Stimulated activated CD4-positive, alpha-beta T cell treated with anti-CD3 and anti-CD28 coated beads, Interleukin-1b, Interleukin-23, amount 100 ng/mL, for 4 hours (primary cell): ENCODE measurements at places on chromosomes 12 and 14.
A peak's percentile ranks its signal among the peaks of the same experiment; 100 is the strongest.

GRCh38 chr12:131688131-131688844, 22.6 kb upstream of the SFSWAP start:
- DNase-seq: no peak

DNA sequence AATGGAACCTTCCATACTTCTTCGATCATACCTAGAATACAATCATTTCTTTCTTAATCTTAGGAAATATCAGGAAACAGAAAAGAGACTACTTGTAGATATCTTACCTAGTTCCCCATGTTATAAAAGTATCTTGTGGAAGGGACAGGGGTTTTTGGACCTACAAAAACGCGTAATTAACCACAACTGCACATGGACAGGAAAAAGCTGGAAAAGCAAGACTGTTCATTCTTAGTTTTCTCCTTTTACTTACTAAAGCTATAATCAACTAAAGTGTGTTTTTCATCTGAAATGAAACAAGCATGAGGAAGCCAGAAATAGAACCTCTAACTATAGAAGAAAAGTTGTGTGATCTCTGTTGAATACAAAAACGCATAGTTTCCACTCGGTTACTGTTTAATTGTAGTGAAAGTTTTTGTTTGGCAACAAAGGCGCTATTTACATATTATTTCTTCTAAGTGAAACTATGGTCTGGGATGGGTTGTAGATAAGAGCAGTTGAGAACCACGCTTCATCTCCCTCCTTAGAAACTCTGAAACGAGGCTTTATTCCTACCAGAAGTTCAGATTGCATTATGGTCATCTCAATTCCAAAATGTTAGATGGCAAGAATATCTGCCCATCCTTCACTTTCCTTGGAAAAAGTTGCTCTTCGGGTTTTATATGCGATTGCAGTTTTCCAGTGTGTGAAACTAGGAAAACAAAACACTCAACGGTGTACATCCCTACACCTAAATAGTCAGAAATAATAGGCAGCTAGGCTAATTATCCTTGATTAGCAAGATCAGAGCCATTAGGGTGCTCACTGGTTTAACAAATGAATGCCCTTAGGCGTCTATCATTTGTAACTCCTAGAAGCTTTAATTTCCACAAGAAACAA, 1.1 kb downstream of the BCAT1 start:
- DNase-seq: no peak

GRCh38 chr12:131027876-131028586, 74.3 kb downstream of the ADGRD1 start:
- no peak for DNase-seq

DNA sequence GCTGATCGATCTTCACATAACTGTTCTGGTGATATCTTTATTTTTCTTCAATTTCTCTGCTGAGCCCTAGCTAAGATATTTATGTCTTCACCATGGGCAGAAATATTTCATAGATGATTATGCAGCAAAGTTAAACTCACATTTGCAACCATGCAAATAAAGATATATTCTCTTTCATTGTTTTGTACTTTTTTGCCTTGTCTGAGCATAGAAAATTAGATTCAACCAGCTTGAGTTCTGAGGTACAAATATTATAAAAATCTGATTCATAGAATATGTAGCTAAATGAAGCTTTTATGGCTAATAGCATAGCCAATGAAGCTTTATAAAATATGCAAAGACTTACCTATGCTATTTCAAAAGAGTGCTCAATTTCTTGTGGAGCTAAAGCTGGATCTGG, at the start of gene TAS2R13:
Gene TAS2R13 (minus strand): TSS at position 101 of the 400 bp plus-strand sequence. CDS start 264 bp downstream, outside the sequence.
- no peak for DNase-seq

DNA sequence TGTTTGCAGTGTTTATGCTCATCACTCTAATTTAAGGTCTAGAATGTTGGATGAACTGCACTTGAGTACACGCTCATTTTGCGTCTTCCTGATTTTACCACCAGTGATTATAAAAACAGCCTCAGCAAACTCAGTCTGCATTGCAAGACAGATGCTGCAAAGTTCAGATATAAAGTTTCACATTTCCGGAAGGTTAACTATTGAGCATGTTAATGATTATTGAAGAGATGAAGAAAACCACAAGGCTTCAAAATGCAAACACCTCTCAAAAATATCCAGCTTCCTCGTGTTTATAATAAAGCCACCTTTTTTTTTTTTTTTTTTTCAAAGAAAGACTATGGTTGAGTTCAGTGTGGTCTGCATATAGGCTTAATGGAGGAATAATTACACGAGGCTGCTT, 92.1 kb upstream of the BMP4 start:
- DNase-seq: no peak

DNA sequence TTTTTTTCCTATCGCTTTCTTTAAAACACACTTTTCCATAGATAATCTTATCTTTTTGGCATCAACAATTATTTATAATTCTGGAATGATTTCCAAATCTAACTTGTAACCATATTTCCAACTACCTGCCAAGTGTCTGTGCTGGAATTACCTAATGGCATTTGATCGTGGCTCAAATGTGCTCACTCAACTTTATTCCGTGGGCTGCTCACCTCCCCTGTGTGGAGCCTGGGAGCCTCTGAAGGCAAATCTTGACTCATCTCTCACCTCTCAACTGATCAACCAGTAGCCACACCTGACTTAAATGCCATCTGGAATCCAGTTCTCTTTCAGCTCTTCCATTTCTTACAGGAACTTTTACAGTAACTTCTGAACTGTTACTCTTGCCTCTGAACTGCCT, 608.6 kb downstream of the DIO2 start:
- DNase-seq: no peak

- no peak for DNase-seq
These were observed 604.3 kb downstream of the ALG10 start for GRCh38 chr12:34626363-34627157.

DNA sequence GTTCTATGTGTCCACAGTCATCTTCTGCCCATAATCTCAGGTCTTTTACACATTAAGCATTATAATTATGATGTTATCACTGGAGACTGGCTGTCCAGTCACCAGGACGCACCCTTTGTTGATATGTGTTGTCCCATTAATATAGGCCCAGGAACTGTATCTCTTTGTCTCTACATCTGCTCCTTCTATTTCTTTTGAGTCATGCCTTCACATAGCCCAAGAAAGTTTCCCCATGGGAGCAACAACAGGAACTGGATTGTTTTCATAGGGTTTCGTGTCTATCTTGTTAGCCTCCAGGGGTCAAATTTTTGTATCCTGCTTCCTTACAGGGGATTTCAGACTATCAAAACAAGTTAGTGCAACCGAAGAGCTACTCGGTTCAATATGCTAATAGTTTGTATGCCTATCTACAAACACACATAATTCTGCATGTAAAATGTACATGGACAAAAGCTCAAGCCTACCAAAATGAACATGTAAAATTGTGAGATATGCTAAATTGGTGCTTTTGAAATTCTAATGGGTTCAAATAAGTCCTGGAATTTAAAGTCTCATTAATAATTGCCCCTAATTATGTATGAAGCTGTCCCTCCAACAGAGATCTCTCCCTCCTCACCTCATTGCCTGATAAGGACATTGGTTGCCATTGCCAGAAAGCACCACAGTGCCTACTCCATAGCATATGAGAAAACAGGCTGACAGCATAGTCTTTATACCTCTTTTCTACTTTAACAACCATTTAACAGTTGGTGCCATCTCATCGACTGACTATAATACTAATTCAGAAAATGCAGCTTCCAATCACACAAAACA, 99.8 kb upstream of the DIO2 start:
- no peak for DNase-seq

- no peak for DNase-seq
These were observed 45.2 kb downstream of the GXYLT1 start for GRCh38 chr12:42099433-42099832.

GRCh38 chr12:93674386-93674785, 2.8 kb upstream of the CRADD start:
- no peak for DNase-seq

DNA sequence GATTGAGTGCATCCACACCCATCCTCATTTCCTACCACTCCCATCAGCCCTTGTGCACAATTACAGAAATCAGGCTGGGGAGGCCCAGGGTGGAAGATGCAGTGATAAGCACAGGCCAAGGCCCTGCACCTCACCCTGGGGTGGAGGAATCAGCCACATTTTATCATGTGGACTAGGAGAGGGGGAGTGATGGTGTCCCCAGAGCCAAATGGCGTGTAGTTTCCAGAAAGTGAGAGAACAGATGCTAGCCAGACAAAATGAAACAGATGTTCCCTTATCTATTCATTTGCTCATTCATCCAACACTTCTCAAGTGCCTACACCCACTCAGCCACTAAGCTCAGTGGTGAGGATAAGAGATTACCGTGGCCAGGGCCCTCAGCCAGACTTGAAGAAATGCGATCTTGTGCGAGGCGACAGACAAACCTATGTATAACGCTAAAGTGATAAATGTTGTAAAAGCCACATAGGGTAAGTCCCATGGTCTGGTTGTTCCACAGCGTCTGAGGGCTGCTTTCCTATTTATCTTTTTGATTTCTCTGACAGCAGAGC, 93.6 kb downstream of the STAB2 start:
- no peak for DNase-seq

- DNase-seq: no peak
These were observed 25.1 kb downstream of the GTSF1 start for GRCh38 chr12:54448344-54448743.

DNA sequence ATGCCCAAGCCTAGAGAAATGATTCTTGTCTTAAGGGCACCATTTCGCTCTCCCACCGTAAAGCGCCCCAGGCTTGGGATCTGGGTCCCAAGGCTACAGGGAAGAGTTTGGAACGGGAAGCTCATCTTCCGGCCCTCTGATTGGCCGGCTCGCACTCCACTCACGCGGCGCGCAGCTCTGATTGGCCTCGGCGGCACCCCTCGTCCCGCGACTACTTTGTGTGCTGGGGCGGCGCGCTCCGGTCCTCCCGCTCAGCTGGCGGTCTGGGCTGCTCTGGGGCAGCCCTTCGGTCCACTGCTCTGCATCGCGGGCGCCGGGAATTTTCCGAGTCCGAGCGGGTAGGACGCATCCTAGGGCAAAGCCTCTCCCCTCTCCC, 886 bp upstream of the FUT8 start:
- peak; percentile 71 for DNase-seq

DNA sequence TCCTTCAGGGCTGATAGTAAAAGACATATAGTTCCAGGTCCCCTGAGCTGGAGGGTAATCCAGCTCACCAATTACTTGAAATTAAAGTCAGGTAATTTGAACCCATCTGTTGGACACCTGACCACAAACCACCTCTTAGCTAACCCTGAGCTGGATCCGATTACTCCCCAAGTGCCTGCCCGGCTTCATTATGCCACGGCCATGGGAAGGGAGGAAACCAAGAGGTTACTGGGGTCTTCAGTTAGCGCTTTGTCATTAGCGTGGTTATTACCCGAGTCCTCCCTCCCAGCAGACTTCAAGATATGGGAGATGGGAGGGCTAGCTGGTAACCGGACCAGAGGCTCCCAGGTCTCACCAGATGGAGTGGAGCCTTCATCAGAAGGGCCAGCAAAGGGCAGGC, 1071.4 kb downstream of the BCL11B start:
- no peak for DNase-seq

GRCh38 chr14:75437201-75438143, 9.7 kb downstream of the JDP2 start:
- no peak for DNase-seq

DNA sequence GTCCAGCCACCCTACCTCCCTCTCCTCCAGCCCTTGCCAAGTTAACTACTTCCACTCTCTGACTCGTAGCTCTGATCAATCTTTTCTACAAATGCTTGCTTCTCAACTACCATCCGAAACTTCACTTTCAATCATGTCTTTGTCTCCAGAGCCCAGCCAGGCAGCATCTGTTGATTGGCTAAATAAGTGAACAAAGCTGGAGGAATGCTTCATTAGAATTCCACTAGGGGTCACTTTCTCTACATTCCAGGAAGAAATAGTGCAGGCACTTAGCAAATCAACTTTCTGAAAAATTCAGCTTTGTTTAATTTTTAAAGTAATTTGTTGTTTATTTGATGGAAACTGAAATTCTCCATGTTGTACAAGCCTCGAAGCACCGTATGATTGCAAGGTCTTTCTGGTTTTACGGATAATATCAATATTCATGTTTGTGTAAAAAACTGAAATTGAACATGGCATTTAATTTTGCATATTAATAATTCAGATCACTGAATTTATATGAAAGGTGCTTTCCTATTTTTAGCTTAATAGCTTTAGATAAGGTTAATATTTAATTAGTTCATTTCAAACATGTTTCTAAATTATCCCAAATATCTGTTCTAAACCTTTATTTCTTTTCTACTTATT, 32.4 kb upstream of the HELB start:
- peak; percentile 15 for DNase-seq

GRCh38 chr14:101120641-101121507, 217.4 kb upstream of the RTL1 start:
- DNase-seq: no peak

DNA sequence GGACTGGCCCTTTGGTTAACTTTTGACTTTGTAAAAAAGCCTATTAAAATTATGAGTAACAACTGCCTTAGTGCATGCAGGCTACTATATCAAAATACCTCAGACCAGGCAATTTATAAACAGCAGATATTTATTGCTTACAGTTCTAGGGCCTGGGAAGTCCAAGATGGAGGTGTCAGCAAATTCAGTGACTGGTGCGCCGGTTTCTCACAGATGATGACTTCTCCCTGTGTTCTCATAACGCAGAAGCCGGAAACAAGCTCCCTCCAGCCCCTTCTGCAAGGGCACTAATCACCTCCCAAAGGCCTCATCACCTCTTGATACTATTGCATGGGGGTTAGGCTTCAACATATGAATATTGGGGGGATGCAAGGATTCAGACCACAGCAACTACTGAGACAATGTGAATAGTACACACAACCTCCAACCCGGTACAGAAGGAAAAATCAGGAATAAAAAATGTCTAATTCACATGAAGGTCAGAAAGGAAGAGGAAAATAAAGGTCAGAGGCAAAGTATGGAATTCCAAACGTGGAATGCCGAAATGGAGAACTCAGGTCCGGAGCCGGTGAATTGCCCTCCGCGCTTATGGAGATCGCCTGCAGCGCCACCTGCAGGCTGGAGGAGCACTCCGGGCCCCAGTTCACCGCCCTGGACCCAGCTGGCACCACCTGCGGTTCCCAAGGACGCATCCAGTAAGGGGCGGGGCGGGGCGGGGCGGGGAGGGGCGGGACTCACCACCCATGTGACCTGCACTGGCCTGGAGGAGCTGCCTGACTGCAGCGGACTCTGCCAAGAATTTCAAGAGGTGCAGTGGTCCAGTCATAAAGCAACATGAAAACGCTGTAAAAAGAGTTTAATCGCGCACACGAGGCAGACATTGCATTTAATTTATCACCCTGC, 203.4 kb downstream of the KIF26A start:
- DNase-seq: no peak

- no peak for DNase-seq
These were observed 2.4 kb downstream of the TMPRSS12 start for GRCh38 chr12:50845021-50845647.

DNA sequence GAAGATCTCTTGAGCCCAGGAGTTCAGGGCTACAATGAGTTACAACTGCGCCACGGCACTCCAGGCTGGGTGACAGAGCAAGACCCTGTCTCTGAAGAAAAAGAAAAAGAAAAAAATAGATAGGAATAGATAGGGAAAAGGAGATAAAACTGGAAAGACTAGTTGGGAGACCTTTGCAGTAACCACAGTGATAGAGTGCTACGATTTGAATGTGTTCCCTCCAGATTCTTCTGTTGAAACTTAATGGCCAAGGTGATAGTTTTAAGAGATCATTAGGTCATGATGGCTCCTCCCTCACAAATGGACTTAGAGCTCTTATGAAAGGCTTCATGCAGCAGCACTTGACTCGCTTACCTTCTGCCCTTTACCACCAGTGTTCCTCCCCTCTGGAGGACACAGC, 13.5 kb upstream of the ATF1 start:
- no peak for DNase-seq
